Forelimb muscle (tissue), 1 donor: ENCODE measurements at places on chromosomes 3 and 15. TPM values are rescaled to one million over a fixed set of nuclear protein-coding genes. Genes with fewer than 3 reads are reported as not detected.

Gene ZNF860
- 0.47 TPM for polyA plus RNA-seq

Gene OR5K2
- polyA plus RNA-seq = not detected

Gene CTXN2
- not detected for polyA plus RNA-seq

Gene ECE2
- polyA plus RNA-seq = not detected

Gene SPTBN5
- polyA plus RNA-seq = 1.9 TPM

Gene KPNA4
- 63.3 TPM for polyA plus RNA-seq

GRCh38 chr3:39264053-39264452 lies 15.8 kb downstream of the CX3CR1 start:
- DNase-seq = no peak

GRCh38 chr3:58874795-58875194 lies 175.0 kb downstream of the CFAP20DC start:
- DNase-seq = no peak

GRCh38 chr15:93974804-93975481 lies 256.4 kb upstream of the MCTP2 start:
- DNase-seq = no peak

DNA sequence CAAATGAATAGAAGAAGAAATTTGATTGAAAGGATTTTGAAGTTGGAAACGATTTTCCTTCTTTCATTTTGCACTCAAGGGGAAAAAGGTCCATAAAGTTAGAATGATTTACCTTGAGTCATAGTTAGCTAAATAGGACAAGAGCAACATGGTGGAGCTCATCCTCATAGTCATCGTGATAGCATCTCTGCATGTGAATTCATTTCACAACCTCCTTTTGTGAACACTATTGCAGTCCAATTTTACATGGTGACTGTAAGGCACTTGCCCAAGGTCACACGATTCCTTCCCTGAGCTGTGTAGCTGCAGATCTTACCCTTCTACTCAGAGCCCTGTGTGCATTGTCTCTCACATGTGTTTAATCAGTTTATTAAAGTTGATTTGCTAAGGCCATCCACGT lies 359.8 kb upstream of the C2CD4B start:
- DNase-seq = no peak

- no peak for DNase-seq
Measured at GRCh38 chr3:149716984-149717383, 35.3 kb downstream of the COMMD2 start.
